ENCODE measurements at places on chromosomes 6 and 20.

- peak; percentile 4 for DNase-seq
Measured at GRCh38 chr6:107491138-107491609, 1.3 kb downstream of the SOBP start.

DNA sequence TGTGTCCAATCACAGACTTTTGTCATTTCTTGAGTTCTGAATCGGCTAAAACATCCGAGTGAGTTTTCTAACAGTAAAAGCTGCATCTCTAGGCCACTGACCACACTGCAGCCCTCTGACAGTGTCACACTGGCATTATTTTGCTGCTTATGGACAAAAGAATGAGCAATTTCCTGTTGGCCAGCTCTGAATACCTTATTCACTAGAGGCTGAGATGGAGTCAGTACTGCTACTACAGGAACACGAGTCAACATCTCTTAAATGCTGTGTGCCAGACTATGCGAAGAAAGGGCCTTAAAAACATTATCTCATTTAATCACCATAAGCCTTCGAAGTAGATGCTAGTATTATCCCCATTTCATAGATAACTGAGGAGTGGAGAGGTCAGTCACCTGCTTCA is 42.5 kb upstream of the IPCEF1 start:
- no peak for DNase-seq

DNA sequence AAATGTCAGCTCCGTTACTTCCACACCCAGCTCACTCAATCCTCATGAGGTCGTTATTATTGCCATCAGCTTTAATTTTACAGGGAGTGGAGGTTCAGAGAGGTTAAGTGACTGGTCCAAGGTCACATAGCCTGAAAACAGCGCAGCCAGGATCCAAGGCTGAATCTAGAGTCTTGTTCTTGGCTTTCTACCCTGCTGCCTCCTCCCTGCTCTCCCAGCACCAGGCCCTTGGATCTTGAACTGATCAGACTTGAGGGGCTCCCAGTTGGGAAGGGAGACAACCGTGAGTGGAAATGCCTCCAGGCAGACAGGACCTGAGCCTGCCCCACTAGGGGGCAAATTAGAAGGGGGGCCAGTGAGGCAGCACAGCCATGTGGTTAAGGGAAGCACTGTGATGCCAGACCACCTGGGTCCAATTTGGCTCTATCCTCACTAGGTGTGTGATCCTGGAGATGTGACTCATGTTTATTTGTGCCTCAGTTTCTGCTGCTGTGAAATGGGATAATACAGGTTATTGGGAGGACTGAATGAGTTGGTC is 135.6 kb upstream of the PTPN1 start:
- no peak for DNase-seq

- no peak for DNase-seq
Measured at GRCh38 chr6:114055763-114056162, 84.8 kb upstream of the HDAC2 start.

GRCh38 chr6:1285956-1286355 is 25.9 kb upstream of the FOXQ1 start:
- no peak for DNase-seq

DNA sequence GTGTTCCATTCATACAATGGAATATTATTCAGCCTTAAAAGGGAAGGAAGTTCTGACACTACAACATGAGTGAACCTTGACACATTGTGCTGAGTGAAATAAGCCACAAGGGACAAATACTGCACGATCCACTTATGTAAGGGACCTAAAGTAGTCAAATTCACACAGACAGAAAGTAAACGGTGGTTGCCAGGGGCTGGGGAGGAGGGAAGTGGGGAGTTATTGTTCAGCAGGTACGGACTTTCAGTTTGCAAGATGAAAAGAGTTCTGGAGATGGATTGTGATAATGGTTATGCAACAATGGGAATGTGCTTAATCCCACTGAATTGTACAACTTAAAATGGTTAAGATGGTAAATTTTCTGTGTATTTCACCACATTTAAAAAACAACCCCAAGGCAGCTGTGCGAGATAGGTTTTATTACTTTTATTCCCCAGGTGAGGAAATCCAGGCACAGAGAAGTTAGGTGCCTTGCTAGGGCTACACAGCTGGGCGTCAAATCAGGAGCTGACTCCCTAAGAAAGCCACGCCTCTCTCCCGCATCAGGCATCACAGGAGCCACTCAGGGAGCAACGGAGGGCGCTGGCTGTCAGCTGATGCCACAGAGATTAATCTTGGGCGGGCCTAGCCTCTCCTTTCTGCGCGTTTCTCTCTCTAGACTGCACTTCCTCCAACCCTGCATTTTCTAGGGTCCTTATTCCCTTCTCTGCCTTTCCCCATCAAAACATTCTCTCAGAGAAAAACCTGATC is 9.3 kb upstream of the TRAF3IP2 start:
- DNase-seq: no peak

GRCh38 chr6:49462071-49462470 is 982 bp downstream of the MMUT start:
- no peak for DNase-seq

- no peak for DNase-seq
Measured at GRCh38 chr6:123925350-123925749, 121.7 kb downstream of the NKAIN2 start.

GRCh38 chr6:13615792-13616120 is 621 bp downstream of the NOL7 start:
- DNase-seq: peak; percentile 26

DNA sequence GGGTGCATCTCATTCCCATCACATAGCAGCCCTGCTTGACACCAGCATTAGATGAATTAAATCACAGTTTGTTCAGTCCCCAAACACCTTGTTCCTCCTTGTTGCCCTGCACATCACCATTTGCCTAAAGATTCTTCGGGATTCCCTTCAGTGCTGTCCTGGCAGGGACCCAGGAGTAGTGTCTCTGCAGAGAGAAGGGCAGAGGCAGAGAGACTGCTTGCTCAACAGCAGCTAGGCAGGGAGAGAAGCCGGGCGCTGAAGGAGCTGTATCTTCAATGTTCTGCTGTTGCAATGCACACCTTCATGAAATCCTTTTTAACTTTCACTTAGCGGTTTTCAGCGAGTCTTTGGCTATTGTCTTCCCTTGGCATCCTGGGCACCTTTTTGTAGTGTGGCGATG is 362.9 kb downstream of the FARS2 start:
- no peak for DNase-seq

GRCh38 chr6:170371588-170371987 is 65.0 kb downstream of the FAM120B start:
- no peak for DNase-seq

GRCh38 chr20:1566701-1567100 is 9.2 kb upstream of the SIRPD start:
- DNase-seq: no peak
